Esophagus muscularis mucosa (tissue), 4 donors: ENCODE measurements at places on chromosomes 12 and 14. TPM values are rescaled to one million over a fixed set of nuclear protein-coding genes. Genes with fewer than 3 reads are reported as not detected.

SERPINA1 gene
- 2.3 TPM for total RNA-seq

FZD10 gene
- total RNA-seq, result 1.5 TPM

DDX24 gene
- 165 TPM for total RNA-seq

AEBP2 gene
- total RNA-seq, result 35.3 TPM

DNAJC22 gene
- total RNA-seq, result not detected

GPHN gene
- total RNA-seq, result 21.1 TPM

PSME2 gene
- total RNA-seq, result 43.4 TPM

DNA sequence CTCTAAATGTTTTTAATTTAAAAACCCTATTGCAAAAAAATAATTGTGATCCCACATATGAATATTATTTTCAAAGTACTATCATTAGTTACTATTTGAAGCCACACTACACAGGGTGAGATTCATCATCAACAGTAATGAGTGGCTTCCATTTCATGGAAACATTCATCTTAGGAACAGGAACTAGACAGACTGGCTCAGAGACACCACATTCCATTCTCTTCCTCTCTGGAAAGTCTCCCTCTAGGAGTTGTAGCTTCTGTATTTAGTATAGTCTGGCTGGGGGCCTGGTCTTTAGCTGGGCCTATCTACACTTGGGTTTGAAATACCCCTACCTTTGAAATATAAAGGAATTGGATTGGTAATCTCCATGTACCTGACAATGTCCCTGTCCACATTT, 6.2 kb upstream of the VDR start:
- H3K4me1 ChIP-seq, result no peaks in the 10 kb centered on the region
- no peak overlapping the region for H3K4me3 ChIP-seq
- H3K27ac ChIP-seq, result no peak overlapping the region

DNA sequence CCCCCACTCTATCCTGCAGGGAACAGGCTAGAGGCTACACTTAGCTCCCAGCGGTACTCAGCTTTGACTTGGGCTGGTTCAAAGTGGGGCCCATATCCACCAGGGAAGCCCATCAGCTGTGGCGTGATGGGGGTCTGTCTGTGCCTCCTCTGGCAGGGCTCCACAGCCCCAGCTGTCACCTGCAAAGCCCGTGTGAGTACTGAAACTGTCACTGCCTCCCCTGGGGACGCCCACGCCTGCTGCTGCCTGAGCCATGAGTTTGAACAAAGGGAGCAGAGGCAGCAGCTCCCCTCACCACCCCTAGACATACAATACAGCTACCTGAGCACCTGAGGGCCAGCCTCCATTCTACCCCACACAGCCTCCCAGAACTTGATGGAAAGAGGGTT, 5.0 kb downstream of the REM2 start:
- no peaks in the 10 kb centered on the region for H3K36me3 ChIP-seq
- no peak for DNase-seq
- peaks cover 5% of the 10 kb centered on the region for H3K27me3 ChIP-seq
- H3K4me1 ChIP-seq, result peaks cover 20% of the 10 kb centered on the region
- H3K4me3 ChIP-seq, result peak overlapping the region; percentile 74

- no peaks in the 10 kb centered on the region for H3K36me3 ChIP-seq
- H3K4me1 ChIP-seq, result no peaks in the 10 kb centered on the region
- H3K4me3 ChIP-seq, result no peak overlapping the region
- no peak overlapping the region for H3K27ac ChIP-seq
Measured at GRCh38 chr12:128661226-128661569, 162.6 kb downstream of the SLC15A4 start.

- no peaks in the 10 kb centered on the region for H3K36me3 ChIP-seq
- no peak for DNase-seq
- no peak overlapping the region for H3K27ac ChIP-seq
- H3K4me3 ChIP-seq, result no peak overlapping the region
Measured at GRCh38 chr12:9033265-9033887, 44.0 kb downstream of the KLRG1 start.

GRCh38 chr12:27207615-27208413, 36.3 kb upstream of the STK38L start:
- no peaks in the 10 kb centered on the region for H3K4me1 ChIP-seq
- no peak overlapping the region for H3K4me3 ChIP-seq
- DNase-seq, result no peak
- H3K27ac ChIP-seq, result no peak overlapping the region
- no peaks in the 10 kb centered on the region for H3K27me3 ChIP-seq

DNA sequence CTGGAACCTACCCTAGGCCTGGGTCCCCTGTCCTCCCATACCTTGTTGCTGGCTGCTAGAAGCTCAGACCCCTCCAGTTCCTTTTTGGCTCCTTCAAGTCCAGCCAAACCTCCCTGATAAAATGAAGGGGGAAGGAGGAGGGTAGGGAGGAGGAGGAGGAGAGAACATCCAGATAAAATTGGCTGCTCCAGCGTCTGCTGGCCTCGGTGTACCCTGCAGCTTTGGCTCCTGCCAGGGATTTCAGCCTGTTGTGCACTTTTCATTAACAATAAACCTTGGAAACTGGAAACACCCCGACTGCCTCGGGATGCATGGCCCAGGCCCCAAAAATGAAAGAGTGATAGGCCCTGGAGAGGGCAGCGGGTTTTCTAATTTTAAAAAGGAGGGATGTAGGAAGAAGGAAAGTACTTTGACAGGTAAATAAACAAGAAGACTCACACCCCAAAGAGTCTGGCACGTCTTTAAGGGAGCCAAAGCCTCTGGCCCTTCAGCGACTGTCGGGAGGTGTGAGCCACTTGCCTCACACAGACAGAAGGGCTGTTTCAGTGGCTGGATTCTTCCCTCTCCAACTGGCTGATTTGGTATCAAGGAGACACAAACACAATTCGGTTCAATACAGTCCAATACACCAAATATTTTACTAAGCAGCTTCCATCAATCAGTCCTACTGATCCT, 49.8 kb downstream of the NUAK1 start:
- peaks cover 54% of the 10 kb centered on the region for H3K4me1 ChIP-seq
- no peaks in the 10 kb centered on the region for H3K27me3 ChIP-seq
- H3K27ac ChIP-seq, result peak overlapping the region; percentile 78
- DNase-seq, result no peak
- H3K36me3 ChIP-seq, result no peaks in the 10 kb centered on the region

DNA sequence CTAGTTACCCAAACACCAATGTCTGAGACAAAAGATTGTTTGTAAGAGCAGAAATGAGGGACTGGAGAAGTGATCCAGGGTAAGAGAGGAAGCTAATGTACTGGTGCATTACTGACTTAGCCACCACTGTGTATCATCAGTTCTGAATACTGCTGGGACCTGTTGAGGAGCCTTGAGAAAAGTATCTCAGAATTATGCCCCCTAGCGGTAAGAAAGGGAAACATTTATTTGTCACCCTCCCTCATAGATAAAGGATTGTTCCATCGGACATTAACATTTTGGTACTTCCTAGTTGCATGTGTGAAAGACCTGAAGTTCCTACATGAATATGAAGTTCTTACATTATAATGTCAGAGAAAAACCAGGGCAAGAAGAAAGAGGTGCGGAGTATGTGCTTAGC, 612.5 kb downstream of the FSCB start:
- no peak for DNase-seq
- no peaks in the 10 kb centered on the region for H3K36me3 ChIP-seq

- peaks cover 4% of the 10 kb centered on the region for H3K4me1 ChIP-seq
- H3K27me3 ChIP-seq, result no peaks in the 10 kb centered on the region
- no peaks in the 10 kb centered on the region for H3K36me3 ChIP-seq
- DNase-seq, result no peak
Measured at GRCh38 chr14:52741865-52742264, 11.9 kb downstream of the STYX start.

DNA sequence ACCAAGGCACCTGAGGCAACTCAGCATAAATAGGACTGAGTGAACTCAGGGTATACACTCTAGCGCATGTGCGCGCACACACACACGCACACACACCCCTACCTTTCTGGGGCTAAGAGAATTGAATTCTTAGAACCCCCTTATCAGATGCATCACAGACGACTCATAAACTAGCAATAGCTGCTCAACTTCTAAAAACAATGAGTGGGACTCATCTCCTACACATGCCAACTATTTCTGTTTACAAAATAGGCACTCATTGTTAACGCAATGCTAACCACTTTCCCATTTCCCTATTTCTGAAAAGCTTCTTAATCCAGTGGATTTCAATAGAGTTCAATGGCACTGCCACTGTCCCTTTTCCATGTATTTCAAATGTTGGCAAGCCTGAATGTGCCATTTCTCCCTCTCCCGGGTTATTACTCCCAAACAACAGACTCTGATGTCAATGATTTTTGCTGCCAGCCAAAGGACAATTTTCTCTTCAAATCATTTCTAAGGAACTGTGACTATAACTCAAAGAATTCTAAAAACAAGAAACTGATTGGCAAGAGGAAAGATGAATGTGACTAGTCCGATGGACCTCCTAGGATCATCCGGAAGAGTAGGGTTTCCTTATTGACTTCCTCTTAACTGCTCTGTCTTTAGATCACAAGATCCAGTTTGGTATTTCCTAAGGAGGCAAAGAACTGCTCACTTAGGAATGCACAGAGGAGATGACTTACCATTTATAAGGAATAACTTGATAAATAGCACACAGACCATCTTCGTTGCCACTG, 48.8 kb downstream of the SLC38A1 start:
- H3K4me1 ChIP-seq, result peaks cover 54% of the 10 kb centered on the region
- no peaks in the 10 kb centered on the region for H3K27me3 ChIP-seq

DNA sequence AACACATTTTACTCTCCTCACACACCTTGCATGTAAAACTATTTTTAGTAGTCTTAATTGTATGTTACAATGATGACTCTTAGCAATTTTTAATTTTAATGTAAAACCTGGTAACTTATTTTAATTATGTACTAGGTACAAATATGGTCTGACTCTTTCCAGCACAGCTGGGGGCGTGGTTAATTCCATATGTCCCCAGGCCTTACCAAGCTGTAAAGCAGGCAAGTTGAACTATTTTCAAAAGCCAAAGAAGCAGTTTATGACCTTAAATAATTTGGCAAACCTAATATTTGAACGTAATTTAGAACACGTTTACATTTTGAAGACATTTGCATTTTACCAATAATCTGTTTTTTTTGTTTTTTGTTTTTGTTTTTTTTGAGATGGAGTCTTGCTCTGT, 9.3 kb upstream of the ACOT6 start:
- no peak for DNase-seq
- no peaks in the 10 kb centered on the region for H3K4me1 ChIP-seq
- no peak overlapping the region for H3K27ac ChIP-seq
- no peak overlapping the region for H3K4me3 ChIP-seq
- no peaks in the 10 kb centered on the region for H3K27me3 ChIP-seq
- no peaks in the 10 kb centered on the region for H3K36me3 ChIP-seq

GRCh38 chr14:101028971-101029667, 125.6 kb upstream of the RTL1 start:
- no peaks in the 10 kb centered on the region for H3K4me1 ChIP-seq
- no peaks in the 10 kb centered on the region for H3K27me3 ChIP-seq
- H3K27ac ChIP-seq, result no peak overlapping the region
- H3K4me3 ChIP-seq, result no peak overlapping the region

- no peaks in the 10 kb centered on the region for H3K4me1 ChIP-seq
- H3K27ac ChIP-seq, result no peak overlapping the region
- DNase-seq, result no peak
- peaks cover 5% of the 10 kb centered on the region for H3K27me3 ChIP-seq
- H3K4me3 ChIP-seq, result no peak overlapping the region
Measured at GRCh38 chr12:4849795-4850345, 59.8 kb upstream of the KCNA1 start.

DNA sequence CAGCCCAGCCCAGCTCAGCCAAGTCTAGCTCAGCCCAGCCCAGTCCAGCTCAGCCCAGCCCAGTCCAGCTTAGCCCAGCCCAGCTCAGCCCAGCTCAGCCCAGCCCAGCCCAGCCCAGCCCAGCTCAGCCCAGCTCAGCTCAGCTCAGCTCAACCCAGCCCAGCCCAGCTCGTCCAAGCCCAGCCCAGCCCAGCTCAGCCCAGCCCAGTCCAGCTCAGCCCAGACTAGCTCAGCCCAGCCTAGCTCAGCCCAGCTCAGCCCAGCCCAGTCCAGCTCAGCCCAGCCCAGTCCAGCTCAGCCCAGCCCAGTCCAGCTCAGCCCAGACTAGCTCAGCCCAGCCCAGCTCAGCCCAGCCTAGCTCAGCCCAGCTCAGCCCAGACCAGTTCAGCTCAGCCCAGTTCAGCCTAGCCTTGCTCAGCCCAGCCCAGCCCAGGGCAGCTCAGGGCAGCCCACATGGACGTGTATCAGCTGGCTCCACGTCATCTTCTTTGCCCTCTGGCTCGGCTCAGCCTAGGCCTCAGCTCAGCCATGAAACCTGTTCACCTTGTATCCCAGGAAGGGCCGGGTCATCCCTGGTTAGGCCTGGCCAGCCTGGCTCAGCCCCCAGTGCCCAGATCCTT, 185.6 kb downstream of the TMEM121 start:
- H3K4me3 ChIP-seq, result no peak overlapping the region
- H3K4me1 ChIP-seq, result no peaks in the 10 kb centered on the region
- H3K27ac ChIP-seq, result no peak overlapping the region
- DNase-seq, result no peak
- H3K36me3 ChIP-seq, result no peaks in the 10 kb centered on the region

DNA sequence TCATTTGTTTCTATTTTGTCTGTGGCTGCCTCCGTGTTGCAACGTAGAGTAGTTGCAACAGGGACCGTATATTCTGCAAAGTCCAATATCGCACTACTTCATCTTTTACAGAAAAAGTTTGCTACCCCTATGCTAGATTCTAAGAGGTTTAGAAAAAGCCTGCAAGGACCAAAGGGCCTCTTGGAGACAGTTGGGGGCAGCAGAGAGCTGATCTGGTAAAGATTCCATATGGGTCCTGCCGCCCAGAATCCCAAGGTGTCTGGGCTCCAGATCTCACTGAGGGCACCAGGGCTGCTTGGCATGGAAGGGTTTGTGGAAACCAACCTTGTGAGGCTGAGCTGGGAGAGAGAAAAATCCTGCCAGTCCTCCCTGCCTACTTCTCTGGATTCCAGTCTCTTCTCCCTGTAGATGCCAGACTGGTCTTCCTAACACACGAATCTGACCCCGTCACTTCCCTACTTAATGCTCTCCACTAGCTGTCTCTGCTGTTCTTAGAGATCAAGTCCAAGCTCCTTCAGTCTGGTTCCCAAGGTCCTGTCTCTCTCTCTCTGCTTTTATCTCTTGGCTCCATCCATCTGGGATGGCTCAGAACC, 74.6 kb downstream of the GLRX5 start:
- H3K27me3 ChIP-seq, result peaks cover 58% of the 10 kb centered on the region
- H3K27ac ChIP-seq, result no peak overlapping the region
- no peaks in the 10 kb centered on the region for H3K4me1 ChIP-seq

- DNase-seq, result no peak
- no peak overlapping the region for H3K27ac ChIP-seq
- no peaks in the 10 kb centered on the region for H3K4me1 ChIP-seq
- H3K36me3 ChIP-seq, result no peaks in the 10 kb centered on the region
- no peak overlapping the region for H3K4me3 ChIP-seq
- H3K27me3 ChIP-seq, result no peaks in the 10 kb centered on the region
Measured at GRCh38 chr14:80403036-80403435, 191.7 kb upstream of the DIO2 start.

GRCh38 chr12:66667906-66668305, 11.0 kb downstream of the GRIP1 start:
- no peak overlapping the region for H3K4me3 ChIP-seq
- no peak for DNase-seq
- H3K4me1 ChIP-seq, result no peaks in the 10 kb centered on the region
- no peaks in the 10 kb centered on the region for H3K36me3 ChIP-seq
- no peak overlapping the region for H3K27ac ChIP-seq
- no peaks in the 10 kb centered on the region for H3K27me3 ChIP-seq

- no peaks in the 10 kb centered on the region for H3K4me1 ChIP-seq
- no peak overlapping the region for H3K4me3 ChIP-seq
- H3K27ac ChIP-seq, result no peak overlapping the region
- H3K36me3 ChIP-seq, result no peaks in the 10 kb centered on the region
- DNase-seq, result no peak
- no peaks in the 10 kb centered on the region for H3K27me3 ChIP-seq
Measured at GRCh38 chr14:37637341-37637740, 41.9 kb downstream of the TTC6 start.

GRCh38 chr14:26621807-26622560, 24.2 kb upstream of the NOVA1 start:
- H3K27ac ChIP-seq, result no peak overlapping the region
- H3K36me3 ChIP-seq, result no peaks in the 10 kb centered on the region
- H3K27me3 ChIP-seq, result no peaks in the 10 kb centered on the region
- no peak for DNase-seq
- no peak overlapping the region for H3K4me3 ChIP-seq
- H3K4me1 ChIP-seq, result no peaks in the 10 kb centered on the region
